Endothelial cell of umbilical vein (primary cell): ENCODE measurements at places on chromosomes 13 and 19. TPM values are rescaled to one million over a fixed set of nuclear protein-coding genes. Genes with fewer than 3 reads are reported as not detected.

GRCh38 chr13:51783428-51784094, 20.4 kb downstream of the DHRS12 start:
- no peak for DNase-seq

DNA sequence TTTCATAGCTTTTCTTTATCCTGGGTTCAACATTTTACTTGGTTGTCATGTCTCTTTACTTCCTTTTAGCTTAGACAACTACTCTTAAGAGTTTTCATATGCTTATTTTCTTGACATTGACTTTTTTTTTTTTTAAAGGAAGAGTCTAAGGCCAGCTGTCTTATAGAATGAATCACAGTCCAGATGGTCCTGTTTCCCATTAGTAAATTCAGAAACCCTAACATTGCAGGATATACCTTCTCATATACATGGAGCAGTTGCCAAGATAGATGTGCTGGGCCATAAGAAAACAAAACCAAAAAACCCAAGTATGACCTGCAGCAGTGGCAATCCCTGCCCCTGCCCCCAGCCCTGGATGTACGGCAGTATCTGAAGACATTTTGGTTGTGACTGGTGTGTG, 72.8 kb downstream of the COG3 start:
- no peak for DNase-seq

GRCh38 chr19:35710784-35711723, 6.7 kb downstream of the ZBTB32 start:
- no peak for DNase-seq

DNA sequence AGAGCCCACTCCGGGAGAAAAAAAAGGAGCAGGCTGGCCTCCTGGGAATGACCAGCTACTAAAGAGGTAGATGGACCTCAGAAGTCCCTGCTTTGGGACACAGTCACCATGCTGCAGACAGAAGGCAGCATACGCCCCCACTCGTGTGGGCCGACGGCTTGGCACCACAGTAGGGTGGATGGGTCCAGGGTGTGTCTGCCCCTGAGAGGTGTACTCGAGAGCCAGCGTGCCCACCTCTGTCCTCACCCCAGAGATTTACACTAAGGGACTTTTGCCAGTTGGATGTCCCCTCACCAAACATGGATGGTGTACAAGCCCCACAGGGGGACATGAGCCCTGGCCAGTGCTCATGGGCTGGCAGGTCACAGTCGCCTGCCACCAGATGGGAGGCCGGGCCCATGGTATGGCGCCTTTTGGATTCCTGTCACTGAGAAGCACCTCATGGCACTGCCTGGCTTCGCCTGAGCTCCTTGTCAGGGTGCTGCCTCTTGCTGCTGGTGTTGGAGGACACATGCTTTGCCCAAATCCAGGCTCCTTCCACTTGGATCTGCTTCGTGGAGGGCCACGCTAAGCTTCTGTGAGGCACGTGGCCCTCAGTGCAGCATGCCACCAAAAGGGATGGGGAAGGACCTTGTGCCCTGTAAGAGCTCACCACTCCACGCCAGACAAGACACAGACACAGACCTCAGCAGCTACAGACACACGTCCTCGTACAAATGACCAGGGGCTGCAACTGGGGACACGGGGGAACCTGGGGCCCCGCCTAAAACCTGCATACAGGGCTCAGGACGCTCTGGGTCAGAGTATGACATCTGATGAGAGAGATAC, 13.3 kb upstream of the EPHX3 start:
- no peak for DNase-seq

Gene IL4I1
- total RNA-seq, result 5.6 and 9.1 TPM in 2 replicates

DNA sequence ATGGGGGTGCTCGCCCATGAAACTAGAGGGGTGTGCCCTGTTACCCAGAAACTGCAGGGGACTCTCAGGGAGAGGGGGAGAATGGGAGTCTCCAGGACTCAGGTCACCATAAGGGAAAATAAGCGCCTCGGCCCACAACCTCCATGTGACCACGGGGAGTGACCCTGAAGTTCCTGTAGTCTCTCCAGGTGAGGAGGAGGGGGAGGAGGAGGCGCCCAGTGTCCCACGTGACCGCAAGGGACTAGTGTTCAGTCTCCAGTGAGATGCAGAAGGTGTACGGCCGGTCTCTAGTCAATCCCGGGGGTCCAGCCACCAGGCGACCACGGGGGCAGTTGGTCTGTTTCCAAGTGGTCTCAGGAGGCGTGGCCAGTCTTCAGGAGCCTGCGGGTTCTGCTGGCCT, 16.0 kb downstream of the TM6SF2 start:
- no peak for DNase-seq

GRCh38 chr13:71312923-71313322, 554.1 kb downstream of the DACH1 start:
- DNase-seq, result no peak

- no peak for DNase-seq
Observed at GRCh38 chr19:35596366-35596999, 10.5 kb downstream of the PMIS2 start.

DNA sequence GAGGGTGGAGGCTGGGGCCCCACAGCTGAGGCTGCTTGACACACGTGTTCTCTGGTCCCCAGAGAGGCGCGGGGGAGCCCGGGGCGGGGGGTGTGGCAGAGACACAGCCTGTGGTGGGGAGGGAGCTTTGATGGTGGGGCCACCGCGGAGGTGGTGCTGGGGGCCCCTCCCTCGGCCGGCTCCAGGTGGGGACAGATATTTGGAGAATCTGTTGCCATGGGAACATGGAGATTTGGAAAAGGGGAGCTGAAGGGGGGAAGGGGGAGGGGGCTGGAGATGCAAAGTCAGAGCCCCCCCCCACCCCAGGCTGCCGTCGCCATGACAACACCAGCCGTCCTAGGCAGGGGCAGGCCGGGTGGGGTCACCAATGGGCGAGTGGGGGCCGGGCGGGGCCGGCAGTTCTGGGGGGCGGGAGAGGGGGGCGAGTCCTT, 1.2 kb downstream of the PRKCG start:
- no peak for DNase-seq

DNA sequence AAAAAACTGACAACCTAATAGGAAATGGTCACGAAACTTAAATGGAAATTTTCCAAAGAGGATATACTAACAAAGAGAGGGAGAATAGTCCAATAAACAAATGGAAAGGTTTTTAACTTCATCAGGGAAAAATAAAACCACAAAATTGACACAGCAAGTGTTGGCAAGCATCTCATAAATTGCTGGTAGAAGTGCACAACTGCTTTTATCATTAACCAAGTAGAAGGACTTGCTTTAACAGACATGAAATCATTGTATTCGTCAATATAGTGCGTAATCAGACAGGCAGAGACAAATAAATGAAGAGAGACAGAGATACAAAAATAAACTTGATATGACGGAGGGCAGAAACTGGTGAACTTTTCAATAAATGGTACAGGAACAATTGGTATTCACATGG, 7.4 kb downstream of the TGDS start:
- DNase-seq, result no peak

GRCh38 chr19:50537769-50538230, 24.1 kb upstream of the ASPDH start:
- DNase-seq, result peak; percentile 83
